ENCODE measurements at places on chromosomes 6 and 20. TPM values are rescaled to one million over a fixed set of nuclear protein-coding genes. Genes with fewer than 3 reads are reported as not detected.

- DNase-seq: no peak
Observed at GRCh38 chr6:11142296-11143027, 30.9 kb upstream of the ERVFRD-1 start.

DNA sequence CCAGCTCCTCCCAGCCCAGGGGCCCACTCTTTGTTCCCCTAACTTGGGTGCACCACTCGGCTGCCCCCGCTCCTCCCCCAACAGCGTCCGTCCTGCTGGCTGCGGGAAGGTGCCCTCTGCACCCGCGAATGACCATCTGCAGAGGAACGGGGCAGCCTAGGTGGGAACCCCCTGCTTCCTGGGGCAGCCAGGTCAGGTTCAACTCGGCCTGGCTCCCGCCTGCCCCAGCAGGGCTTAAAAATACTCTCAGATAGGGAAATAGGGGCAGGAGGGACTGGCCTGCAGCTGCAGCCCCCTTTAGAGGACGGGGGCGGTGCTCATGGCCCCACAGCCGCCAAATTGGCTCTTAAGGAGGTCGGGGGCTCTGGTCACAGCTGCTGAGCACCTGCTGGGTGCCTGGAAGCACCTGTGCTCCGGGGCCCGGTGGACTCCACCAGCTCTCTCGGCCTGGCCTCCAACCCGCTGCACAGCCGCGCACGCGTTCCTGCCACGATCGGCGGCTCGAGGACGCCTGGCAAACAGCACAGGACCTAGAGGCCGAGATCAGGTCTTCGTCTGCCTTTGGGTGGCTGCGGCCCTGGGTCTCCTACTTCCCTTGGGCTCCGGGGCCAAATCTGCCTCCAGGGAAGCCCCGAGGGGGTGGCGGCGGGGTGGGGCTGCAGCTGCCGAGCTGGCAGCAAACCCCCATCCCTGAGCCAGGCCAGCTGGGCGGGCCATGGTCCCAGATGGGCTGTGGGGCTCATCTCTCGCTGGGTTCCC is 700 bp upstream of the LAMA5 start:
- no peak for DNase-seq

DNA sequence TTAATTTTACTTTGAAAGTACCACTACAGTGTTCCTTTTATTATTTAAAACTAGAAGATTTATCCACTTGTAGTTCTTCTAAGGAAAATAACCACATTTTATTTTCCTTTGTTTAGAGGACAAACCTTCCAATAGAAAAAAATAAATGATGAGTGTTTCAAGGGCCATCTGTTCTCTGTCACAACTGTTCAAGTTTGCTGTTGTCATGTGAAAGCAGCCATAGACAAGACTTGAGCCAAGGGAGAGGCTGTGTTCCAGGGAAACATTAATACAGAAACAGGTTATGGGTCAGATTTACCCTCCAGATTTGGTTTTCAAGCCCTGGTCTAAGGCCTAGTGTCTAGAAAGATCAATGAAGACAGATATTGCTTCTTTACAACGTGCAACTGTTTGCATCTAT is 463.6 kb downstream of the C6orf118 start:
- no peak for DNase-seq

DNA sequence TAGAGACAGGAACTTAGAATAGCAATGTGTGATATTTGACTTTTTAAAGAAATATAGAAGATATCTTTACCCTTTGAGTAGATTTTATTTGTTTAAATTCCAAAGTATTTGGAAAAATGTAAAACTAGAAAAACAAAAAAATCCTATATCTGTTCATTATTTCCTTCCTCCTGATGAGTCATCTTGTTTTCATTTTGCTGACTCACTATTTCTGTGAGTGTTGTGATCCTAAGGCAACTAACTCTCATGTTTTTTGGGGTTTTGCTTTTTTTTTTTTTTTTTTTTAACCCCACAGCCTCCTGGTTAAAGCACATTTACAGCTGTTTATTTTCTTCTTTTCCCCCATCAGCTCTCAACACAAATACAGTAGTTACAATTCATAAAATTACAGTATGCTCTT is 37.8 kb upstream of the THEMIS start:
- no peak for DNase-seq

- DNase-seq: no peak
Observed at GRCh38 chr6:43283514-43283901, 14.6 kb upstream of the SLC22A7 start.

MAVS gene
- total RNA-seq: 50.5 TPM

AVP gene
- not detected for total RNA-seq

GRCh38 chr20:47102629-47103028 is 208.0 kb downstream of the EYA2 start:
- no peak for DNase-seq

BMP2 gene
- 0.58 TPM for total RNA-seq

FOXP4 gene
- total RNA-seq: 26.1 TPM

GRCh38 chr20:51634257-51634656 is 91.7 kb upstream of the NFATC2 start:
- DNase-seq: no peak

GRCh38 chr6:17156966-17157365 is 55.1 kb downstream of the STMND1 start:
- DNase-seq: no peak

GRCh38 chr6:130107710-130108109 is 89.3 kb downstream of the L3MBTL3 start:
- DNase-seq: no peak

ZC2HC1B gene
- total RNA-seq: not detected

DNA sequence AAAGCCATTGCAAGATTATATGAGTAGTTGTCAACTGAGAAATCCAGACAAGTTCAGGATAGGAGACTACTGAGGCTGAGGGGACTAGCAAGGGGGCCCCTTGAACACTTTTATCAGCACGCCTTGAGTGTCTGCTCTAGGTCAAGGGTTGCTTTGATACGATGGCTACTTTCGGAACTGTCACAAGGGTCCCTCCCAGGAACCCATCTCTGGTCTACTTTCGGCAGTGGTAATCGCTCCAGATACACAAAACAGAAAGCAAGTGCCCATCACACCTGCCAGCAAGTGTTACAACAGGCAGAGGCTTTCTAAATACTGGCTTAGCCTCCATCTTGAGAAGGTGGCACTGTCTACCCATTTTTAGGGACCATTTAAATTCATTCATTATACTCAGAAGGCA is 61.1 kb downstream of the GJA10 start:
- no peak for DNase-seq

BEND6 gene
- total RNA-seq: 3.2 TPM

DNA sequence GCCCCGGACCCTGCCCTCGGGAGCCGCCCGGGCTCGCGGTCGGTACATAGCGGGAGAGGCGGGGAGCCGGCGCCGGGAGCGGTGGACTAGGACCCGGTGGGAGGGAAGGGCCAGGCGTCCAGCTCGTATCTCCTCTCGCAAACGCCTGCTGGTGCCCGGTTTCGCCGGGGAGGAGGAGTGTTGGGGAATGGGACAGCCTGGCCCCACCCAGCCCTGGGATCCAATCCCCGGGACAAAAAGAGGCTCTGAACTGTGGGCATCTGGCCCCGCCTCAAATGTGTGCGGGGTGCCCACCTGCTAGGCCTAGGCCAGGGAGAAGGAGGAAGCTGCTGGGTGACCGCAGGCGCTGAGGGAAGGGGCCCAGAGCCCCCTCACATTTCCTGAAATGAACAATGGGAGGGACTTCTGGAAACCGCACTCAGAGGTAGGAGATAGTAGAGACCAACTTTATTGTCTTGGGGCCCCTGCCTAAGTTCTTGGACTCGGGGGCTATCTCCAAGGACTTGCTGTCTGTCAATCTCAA is at the start of gene KCNK17:
Gene KCNK17, minus strand, starts transcription at position 147 of the 523 bp plus-strand sequence. Its CDS starts 99 bp downstream, at position 48.
- DNase-seq: no peak

DNA sequence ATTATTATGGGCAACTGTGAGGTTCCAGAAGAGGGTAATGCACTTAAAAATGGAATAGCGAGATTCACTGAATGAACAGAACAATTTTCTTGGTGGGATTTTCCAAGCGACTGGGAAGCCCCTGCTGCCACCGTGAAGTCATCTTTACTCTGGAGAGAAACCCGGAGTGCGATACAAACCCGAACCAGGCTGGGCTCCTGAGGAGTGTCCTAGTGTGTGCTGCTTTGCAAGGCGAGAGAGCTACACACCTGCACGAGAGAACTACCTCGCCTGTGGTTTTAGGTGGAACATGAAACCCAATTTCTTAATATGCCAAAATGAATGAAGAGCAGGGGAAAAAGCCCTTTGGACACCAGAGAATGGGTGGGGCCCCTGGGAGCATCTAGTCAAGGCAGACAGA is 33.5 kb upstream of the DACT2 start:
- DNase-seq: no peak

- no peak for DNase-seq
Observed at GRCh38 chr6:33466075-33466735, 11.8 kb downstream of the ZBTB9 start.

SLC17A3 gene
- total RNA-seq: not detected

SYNGAP1 gene
- total RNA-seq: 17.5 TPM

SAMD5 gene
- total RNA-seq: 0.69 TPM

DNA sequence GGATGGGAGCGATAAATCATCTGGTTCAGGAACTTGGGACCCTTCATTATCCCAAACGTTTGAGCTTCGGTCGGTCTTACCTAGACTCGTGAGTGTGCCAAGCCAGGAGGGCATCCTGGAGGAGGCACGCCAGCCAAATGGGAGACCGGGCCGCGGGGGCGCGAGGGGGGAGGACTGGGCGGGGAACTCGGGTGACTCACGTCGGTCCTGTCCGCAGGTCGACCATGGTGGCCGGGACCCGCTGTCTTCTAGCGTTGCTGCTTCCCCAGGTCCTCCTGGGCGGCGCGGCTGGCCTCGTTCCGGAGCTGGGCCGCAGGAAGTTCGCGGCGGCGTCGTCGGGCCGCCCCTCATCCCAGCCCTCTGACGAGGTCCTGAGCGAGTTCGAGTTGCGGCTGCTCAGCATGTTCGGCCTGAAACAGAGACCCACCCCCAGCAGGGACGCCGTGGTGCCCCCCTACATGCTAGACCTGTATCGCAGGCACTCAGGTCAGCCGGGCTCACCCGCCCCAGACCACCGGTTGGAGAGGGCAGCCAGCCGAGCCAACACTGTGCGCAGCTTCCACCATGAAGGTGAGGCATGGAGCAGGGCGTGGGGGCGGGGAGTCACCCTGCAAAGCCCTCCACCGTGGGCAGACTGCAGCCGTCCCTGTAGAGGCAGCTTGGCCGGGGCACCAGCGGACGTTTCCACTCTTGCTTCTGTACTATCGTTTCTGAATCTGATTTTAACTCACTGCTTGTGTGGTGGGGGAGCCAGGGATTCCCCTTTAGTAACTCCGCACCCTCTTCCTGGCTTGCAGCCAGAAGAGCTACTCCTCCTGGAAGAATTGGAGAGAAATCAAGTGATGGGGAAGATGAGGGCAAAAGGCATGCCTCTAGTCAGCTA is 2.7 kb downstream of the BMP2 start:
- peak; percentile 51 for DNase-seq

DNMT3B gene
- 0.46 TPM for total RNA-seq

GRCh38 chr6:57307850-57308249 is 9.6 kb upstream of the PRIM2 start:
- DNase-seq: no peak

DNA sequence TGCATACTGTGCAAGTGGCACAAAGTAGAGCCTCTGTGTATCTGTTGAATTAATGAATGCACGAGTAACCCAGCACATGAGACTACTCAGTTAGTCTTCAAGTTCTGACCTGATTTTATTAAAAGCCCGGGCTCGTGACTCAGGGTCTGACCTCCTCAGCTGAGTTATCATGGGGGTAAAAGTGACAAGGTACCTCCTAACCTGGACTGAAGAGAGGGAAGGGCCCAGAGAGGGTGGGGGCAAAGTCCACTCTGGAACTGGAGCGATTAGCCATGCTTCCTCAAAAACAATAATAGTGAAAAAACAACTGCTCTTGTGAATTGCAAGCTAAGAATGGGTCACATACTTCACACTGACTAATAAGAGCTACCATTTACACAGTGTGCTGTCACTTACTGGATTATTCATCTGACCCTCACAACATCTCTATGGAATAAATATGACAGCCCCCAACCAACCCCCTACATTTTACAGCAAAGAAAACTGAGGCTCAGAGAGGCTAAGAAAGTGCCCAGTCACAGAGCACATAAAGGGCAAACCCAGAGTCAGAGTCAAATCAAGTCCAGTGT is 26.7 kb downstream of the TRERF1 start:
- no peak for DNase-seq

GRCh38 chr20:58976061-58976730 is 4.9 kb upstream of the NELFCD start:
- DNase-seq: no peak

DNA sequence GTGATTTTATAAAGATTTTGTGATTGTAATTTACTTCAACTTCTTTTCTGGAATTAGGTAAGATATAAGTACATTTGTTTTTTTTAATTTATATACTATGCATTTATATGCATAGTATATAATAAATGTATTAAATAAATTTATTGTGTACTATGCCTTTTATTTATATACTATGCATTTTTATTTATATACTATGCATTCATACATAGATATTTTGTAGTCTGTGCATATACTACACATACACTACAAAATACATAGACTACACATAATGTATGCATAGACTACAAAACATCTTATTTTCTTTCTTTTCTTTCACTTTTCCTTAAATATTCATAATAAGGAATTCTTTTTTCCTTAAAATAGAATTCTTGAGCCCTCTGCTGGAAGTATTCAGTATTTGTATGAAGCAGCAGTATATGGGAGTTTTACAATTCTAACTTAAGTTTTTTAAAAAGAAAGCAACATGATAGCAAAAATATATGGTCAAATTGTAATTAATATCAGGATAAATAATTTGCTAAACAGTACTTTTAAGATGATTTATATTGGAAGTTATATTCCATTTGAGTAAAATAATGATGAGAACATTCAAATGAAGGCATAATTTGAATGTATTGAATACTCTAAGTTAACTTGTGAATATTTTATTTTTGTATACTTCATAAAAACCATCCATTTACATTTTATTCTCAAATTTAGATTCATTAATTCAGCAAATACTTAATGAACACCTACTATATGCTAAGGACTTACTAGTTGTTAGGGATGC is 129.3 kb downstream of the KLHL32 start:
- no peak for DNase-seq

- DNase-seq: no peak
Observed at GRCh38 chr6:47383360-47383759, 73.7 kb upstream of the TNFRSF21 start.

HLA-DQA2 gene
- total RNA-seq: not detected

GSTA1 gene
- total RNA-seq: 44.5 TPM
